ENCODE measurements at places on chromosomes 2 and 18.

- DNase-seq = no peak
Measured at GRCh38 chr2:1839066-1839756, 94.9 kb upstream of the PXDN start.

DNA sequence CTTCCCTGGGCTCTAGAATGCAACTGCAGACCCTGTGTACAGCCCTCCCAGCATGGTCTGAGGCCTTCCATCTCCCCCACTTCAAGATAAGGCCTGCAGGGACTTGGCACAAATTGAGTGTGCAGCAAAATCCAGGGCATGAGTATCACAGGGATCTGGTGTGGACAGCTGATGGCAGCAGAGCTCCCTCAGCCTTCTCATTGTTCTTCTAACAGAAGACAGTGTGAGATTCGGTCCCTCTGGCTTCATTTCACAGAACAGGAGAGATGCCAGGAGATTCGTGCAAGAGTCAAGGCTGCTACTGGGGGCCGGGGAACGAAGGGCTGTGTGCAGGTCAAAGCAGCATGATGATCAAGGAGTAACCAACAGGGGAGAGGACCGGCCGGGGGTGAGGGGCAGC, 85.8 kb downstream of the UXS1 start:
- DNase-seq = no peak

DNA sequence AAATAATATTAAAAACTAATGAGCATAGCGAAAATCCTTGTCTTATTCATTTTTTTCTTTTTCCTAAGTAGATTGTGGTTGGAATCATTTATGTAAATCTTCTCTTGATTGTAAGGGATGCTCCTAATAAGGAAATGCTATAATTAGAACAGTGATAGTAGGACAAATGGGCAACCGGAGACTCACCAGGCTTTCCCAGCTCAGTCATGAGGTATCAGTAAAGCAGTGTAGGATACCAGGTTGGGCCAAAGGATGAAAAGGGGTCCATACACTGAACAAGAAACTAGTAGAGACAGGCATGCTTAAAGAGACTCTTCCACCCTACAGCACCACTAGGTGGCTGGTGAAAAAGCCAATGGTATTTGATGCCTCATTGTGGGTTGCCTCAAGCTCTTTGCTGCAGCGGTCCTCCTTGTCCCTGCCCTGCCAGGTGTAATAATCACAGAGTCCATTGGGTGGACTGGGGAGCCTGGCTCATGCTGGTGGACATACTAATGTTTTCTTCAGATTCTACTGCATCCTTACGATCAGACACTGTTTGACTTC, 71.4 kb upstream of the FAM98A start:
- no peak for DNase-seq

DNA sequence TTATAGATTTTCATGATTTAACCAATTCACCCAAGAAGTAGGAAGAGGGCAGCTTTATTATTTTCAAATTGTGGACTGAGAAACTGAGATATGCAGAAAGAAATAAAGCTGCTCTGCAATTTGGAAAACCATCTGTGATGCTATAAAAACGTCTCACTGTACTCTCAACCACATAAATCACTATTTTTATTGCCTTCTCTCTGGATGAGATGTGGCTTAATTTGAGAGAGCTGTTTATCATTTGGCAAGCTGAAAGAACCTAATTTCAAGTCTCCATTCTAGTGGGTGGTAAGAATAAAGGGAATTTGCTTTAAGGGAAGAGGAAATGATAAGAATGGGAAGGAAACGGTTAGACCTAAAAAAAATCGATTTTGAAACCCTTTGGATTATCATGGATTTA, 49.9 kb upstream of the CYP1B1 start:
- DNase-seq = no peak

DNA sequence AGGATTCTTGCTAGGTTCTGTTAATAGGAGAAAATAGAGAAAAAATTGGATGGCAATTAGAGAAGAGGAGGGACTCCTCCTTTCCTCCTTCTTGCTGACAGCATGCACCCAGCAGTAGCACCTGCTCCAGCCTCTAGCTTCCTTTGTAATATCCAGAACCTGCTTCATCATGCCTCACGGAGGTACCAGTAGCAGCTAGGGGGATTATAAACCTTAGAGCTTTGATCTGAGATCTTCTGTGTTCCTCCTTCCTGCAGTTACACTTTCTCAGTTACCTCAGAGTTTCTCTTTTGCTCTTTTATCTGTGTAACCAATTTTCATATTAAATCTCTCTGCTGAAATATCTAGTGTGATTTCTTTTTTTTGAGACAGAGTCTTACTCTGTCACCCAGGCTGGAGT, 16.6 kb downstream of the DPP4 start:
- no peak for DNase-seq

DNA sequence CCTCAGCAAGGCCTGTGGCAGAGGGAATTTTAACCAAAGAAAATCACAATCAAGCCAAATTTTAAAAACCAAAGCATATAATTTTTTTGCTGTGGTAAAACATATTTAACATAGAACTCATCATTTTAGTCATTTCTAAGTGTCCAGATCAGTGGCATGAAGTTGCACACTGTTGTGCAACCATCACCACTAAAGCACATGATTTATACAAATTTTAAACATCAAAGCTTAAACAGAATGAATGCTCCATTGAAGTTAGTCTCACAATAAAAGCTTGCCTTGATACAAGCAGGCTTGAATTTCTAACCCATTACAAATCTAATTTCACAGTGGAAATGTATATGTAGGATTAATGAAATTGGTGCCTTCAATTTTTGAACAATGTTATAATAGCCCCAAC, 31.2 kb downstream of the FTCDNL1 start:
- no peak for DNase-seq

DNA sequence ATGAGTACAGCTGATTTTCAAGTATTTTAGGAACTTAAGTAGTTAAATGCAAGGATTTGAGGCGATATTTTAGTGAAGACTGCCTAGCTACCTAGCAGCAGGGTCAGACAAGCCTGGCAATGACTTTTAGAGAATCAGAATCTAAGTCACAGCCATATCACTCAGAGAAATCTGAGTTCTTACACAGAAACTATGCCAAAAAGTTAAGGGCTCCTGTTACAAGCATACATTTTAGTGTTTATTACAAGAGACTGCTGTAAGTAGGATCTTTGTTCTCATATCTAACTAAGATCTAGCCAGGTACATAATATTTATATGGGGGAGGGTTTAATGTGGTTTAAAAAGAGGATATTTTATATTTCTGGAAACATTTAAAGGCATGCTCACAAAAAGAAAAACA, 37.5 kb downstream of the MAP4K3 start:
- no peak for DNase-seq

GRCh38 chr2:4357121-4357520, 653.7 kb downstream of the DCDC2C start:
- DNase-seq = no peak

DNA sequence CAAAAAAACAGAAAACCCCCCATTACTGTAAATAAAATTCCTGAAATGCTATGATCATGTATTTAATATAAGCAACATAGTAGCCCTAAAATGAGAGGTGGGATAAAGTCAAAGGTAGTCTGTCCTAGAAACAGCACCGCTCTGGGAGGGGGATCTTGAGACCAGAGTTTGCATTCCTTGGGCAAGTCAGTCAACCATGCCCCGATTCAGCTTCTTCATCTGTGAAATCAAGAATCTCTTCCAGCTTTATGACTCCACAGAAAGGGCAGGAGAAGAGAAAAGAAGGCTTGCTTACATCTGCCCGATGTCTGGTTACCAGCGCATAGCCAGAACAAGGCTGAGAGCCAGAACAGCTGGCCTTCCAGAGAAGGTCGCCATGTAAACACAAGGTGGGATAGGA, 2.1 kb upstream of the FBLN7 start:
- DNase-seq = no peak

DNA sequence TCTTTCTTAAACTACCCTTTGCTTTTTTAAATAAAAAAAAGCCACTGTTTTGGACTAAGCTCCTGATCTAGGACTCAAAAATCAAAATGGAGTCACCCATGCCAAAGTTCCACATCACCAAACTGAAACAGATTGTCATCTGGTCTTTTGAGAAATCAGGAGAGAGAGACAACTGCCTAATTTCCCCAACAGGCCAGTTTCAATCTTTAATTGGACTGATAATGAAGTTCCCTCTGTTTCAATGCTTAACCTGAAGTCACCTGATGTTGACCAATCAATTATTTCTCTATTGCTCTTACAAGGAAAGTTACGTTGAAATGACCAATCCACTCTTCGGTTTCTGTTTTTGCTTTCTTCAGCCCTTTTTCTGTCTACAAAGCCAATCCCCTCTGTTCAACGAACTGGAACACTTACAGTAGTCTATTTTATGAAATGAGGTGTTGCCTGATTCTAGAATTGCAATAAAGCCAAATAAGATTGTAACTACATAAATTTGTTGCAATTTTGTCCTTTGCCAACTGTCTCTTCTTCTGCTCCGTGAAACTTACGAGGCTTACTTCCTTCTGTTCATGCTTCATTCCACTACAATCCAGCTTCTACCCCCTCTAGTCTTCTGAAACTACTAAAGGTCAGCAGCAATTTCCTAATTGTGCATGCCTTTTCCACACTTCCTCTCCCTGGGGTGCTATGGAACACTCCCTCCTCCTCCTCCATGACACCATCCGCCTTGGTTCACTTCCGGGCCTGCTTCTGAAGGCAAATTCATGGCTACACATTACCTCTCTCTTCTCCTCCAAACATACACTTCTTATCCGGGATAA, 95.2 kb upstream of the CD302 start:
- DNase-seq = no peak

- DNase-seq = no peak
Measured at GRCh38 chr2:60473546-60473945, 79.9 kb downstream of the BCL11A start.

DNA sequence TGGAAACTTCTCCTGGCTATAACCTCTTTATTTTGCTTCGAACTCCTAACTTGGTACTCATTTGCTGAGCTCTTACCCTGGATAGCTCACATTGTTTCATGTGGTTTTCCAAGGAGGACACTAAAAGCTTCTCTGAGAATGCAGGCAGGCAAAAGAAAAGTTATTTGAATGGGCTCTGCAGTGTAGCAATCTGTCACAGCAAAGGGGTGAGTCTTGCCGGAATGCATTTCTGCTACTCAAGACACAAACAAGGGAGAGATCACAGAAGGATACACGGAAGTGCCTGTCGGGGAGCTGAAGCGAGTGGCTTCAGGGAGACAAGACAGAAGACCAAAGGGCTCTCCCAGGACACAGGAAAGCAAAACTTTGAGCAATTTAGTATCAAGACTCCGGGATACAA, 265.4 kb downstream of the SS18 start:
- DNase-seq = no peak

- no peak for DNase-seq
Measured at GRCh38 chr2:149536649-149537048, 50.9 kb downstream of the MMADHC start.

DNA sequence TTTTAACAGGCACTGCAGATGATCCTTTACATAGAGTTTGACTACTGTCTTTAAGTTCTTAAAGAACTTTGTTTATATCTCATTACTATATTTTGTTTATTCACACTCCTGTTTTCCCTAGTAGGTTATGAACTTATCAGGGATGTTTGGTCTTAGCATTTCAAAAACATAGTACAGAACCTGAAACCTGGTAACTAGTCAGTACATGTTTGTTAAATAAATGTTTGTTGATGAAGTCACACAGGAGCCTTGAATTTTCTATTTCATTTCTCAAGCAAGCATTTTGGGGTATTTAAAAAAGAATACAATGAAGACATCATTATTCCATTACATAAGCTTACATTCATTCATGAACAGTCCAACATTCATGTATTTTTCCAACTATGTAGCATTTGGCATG, 280.3 kb upstream of the ZSWIM2 start:
- no peak for DNase-seq

DNA sequence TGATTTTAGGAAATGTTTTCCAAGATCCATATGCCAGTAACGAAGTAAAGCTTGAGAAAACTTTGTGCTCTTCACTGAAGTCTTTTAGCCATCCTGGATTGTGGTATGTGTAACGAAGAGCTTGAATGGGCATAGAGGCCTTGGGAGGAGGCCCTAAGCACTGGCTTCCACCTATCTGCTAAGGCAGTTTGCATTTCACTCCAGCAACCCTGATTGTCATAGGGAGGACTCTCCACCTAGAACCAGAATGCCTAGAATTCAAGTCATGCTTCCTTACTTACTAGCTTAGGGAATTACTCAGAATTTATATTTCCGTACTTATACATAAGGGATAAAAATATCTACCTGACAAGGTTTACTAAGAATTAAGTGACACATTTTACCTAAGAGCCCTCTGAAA, 451.5 kb downstream of the FBXO15 start:
- DNase-seq = no peak

DNA sequence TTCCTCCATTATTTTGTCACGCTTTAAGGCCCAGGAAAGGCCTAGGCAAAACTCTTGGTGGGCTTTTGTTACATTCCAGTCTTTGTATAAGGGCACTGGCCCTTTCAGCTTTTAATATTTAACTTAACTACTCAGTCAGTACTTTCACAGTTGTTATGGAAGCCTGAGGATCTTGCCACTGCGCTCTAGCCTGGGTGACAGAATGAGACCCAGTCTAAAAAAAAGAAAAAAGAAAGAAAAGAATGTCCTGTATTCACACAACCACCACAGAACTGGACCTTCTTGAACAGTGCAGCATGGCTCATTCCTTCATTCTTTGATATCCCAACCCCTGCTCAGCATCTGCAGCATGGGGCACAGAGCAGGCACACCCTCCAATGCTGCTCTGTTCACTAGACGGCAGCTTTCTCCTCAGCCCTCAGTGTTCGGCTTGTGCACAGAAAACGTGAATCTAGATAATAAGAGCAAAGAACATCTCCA, 93.4 kb upstream of the MSH2 start:
- no peak for DNase-seq

DNA sequence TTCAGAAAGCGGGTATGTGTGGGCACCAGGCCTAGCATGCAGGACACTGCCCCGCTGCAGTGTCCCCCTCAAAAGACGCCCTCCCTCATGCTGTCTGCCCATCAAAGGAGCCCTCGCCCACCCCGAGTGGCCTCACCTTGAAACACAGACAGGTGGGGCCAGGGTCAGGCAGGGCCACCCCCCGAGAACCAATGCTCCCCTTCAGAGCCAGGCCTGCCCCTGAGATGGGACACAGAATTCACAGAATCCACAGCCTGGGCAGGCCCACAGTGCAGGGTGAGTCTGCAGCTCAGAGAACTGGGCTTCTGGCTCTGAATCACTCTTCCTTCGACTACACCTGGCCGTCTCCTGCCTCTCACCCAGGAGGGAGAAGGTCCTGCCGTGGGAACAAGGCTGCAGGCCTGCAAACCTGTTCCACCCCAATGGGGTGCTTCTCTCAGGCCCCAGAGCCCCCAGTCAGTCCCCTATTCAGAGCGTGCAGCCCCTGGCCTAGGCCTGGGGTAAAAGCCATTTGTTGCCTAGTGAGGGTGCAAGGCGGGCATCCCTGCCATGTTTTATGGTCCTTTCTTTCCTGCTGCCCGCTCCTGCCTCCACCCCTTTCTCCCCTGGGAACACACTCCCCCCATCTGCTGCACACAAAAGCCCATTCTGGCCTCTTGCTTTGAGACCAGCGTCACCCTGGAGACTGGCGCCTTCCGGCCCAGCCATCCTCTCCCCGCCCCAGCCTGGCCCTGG, 11.3 kb upstream of the ARHGEF4 start:
- DNase-seq = no peak

DNA sequence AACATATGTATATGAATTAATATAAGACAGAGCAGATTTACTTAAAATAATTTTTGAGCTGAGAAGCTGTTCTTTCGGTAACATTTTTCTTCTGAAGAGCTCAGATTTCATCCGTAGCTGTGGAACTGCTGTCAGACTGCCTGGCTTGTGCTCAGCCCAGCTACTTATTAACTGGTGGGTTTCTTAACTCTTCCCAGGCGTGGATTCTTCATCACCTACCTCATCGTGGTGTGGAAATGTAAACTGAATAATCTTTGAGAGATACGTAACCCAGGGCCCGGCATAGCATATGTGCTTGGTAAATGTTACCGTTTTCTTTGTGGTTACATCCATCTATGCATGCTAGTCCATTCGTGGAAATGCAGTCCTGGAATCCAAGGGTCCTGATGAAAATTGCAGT, 145.0 kb downstream of the MCFD2 start:
- DNase-seq = no peak
